ENCODE measurements at places on chromosomes 12 and 14. TPM values are rescaled to one million over a fixed set of nuclear protein-coding genes. Genes with fewer than 3 reads are reported as not detected.

Gene TCL1B
- total RNA-seq, result not detected

Gene SLC35F4
- total RNA-seq, result not detected

Gene HOXC11
- total RNA-seq, result not detected

Gene KRT86
- not detected for total RNA-seq

Gene INTS13
- 70.0 TPM for total RNA-seq

Gene SLC25A21
- total RNA-seq, result not detected

Gene ALDH1L2
- 2.2 TPM for total RNA-seq

Gene NPFF
- not detected for total RNA-seq

Gene CLEC2B
- 10.0 TPM for total RNA-seq

Gene TTC9
- 5.6 TPM for total RNA-seq

Gene HECTD1
- total RNA-seq, result 103 TPM

Gene OR10G3
- not detected for total RNA-seq

Gene IGFBP6
- total RNA-seq, result 1.9 TPM

Gene MGP
- not detected for total RNA-seq

Gene SDS
- total RNA-seq, result not detected

Gene SOCS2
- 14.4 TPM for total RNA-seq

Gene KRT74
- not detected for total RNA-seq

Gene PLD4
- not detected for total RNA-seq

Gene GSC
- not detected for total RNA-seq

Gene OR11G2
- not detected for total RNA-seq

Gene LALBA
- total RNA-seq, result not detected

Gene ANKRD33
- not detected for total RNA-seq

Gene OAS1
- total RNA-seq, result 6.4 TPM

Gene CLMN
- total RNA-seq, result 0.40 TPM

Gene EMP1
- total RNA-seq, result 13.5 TPM

Gene PLEKHG7
- total RNA-seq, result not detected

Gene C1QL4
- not detected for total RNA-seq

Gene NEUROD4
- total RNA-seq, result not detected
